CD8-positive, alpha-beta memory T cell (primary cell): ENCODE measurements at places on chromosomes 7 and 10. TPM values are rescaled to one million over a fixed set of nuclear protein-coding genes. Genes with fewer than 3 reads are reported as not detected.
A peak's percentile ranks its signal among the peaks of the same experiment; 100 is the strongest.

The MYO3A gene
- not detected for total RNA-seq

The GATAD1 gene
- 18.9 TPM for total RNA-seq

GRCh38 chr10:91105269-91105668 is 115.2 kb upstream of the PCGF5 start:
- no peak for DNase-seq

- peak; percentile 58 for DNase-seq
These were observed 652.8 kb downstream of the KCNMA1 start for GRCh38 chr10:76984559-76985443.

DNA sequence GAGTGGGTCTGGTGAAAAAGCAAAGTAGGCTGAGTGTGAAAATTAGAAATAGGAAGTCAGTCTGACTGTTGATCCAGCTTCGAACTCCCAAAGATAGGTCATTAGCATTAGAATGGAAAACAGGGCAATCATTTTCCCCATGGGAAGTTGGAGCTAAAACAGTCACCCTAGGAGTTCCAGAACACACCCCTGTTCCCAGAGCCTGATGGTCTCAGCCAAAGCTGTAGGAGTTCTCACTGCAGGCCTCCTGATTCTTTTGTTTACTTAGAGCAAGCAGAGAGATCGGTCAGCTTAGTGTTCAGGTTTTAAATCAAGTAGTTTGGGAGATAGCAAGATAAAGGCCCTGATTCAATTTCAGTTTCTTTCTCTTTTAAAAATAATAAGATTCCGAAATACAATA is 28.8 kb upstream of the JCAD start:
- DNase-seq, result no peak

- DNase-seq, result no peak
These were observed 85.8 kb downstream of the GSAP start for GRCh38 chr7:77330169-77330882.

The C7orf57 gene
- total RNA-seq, result 0.92 TPM

The ADARB2 gene
- not detected for total RNA-seq

GRCh38 chr7:19442016-19442785 is 266.6 kb downstream of the POLR1F start:
- DNase-seq, result no peak

The GRM8 gene
- total RNA-seq, result not detected

GRCh38 chr7:50336894-50337703 is 32.6 kb downstream of the IKZF1 start:
- DNase-seq, result no peak

The DYNC1I1 gene
- total RNA-seq, result not detected

- no peak for DNase-seq
These were observed 37.8 kb downstream of the MTPN start for GRCh38 chr7:135939261-135939812.

- DNase-seq, result no peak
These were observed 150.4 kb upstream of the PRPS1L1 start for GRCh38 chr7:18177815-18178660.
